ENCODE measurements at places on chromosomes 6 and 20. TPM values are rescaled to one million over a fixed set of nuclear protein-coding genes. Genes with fewer than 3 reads are reported as not detected.

The HDDC2 gene
- total RNA-seq = 98.6 TPM

The ADGRG6 gene
- total RNA-seq = 47.1 TPM

The MCUR1 gene
- total RNA-seq = 12.0 TPM

The BTNL2 gene
- not detected for total RNA-seq
